ENCODE measurements at places on chromosomes 1 and 21.

- no peak for DNase-seq
These were observed 106.2 kb downstream of the PLPPR4 start for GRCh38 chr1:99370476-99370875.

- DNase-seq: no peak
These were observed 143.6 kb upstream of the CD34 start for GRCh38 chr1:208054485-208054884.

- DNase-seq: no peak
These were observed 113.9 kb upstream of the COL6A1 start for GRCh38 chr21:45867671-45868081.

GRCh38 chr1:153934746-153935145 is 11.8 kb downstream of the DENND4B start:
- no peak for DNase-seq

DNA sequence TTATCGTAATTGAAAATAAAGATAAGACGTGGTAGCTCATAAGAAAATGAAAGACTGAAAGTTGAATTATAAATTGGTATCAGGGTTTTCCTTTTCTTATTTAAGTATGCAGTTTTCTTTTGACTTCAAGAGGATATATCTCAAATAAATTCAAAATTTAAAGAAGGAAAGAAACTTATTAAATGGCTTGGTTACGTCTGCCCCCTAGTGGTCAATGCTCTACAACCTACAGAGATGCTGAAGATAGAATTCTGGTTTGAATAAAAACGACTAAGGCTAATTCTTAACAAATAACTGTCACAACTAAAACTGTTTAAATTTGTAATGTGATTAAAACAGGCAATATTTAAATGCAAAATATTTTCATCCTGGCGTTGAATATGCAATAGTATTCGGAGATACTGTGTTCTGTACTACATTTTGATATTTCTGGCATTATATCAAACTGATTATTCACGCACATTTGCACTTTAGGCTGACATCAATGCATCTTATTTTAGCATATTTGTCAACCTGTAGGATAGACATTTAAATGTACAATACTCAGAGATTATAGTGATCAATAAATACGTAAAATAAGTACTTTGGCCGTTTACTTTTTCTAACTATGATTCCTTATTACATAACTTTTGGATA is 26.8 kb downstream of the IFI44 start:
- DNase-seq: peak; percentile 10

GRCh38 chr1:15413563-15414444 is 4.1 kb downstream of the EFHD2 start:
- no peak for DNase-seq

GRCh38 chr1:230744382-230744781 is 2.8 kb upstream of the CAPN9 start:
- no peak for DNase-seq

GRCh38 chr1:103259982-103260381 is 151.7 kb upstream of the COL11A1 start:
- no peak for DNase-seq

GRCh38 chr1:27868556-27868931 is 3.8 kb upstream of the THEMIS2 start:
- no peak for DNase-seq

GRCh38 chr1:35524106-35524505 is 33.1 kb downstream of the KIAA0319L start:
- no peak for DNase-seq

- no peak for DNase-seq
These were observed 608.5 kb upstream of the USP24 start for GRCh38 chr1:55823541-55824250.

- DNase-seq: no peak
These were observed 1609.6 kb upstream of the B3GALT2 start for GRCh38 chr1:194795917-194796593.

DNA sequence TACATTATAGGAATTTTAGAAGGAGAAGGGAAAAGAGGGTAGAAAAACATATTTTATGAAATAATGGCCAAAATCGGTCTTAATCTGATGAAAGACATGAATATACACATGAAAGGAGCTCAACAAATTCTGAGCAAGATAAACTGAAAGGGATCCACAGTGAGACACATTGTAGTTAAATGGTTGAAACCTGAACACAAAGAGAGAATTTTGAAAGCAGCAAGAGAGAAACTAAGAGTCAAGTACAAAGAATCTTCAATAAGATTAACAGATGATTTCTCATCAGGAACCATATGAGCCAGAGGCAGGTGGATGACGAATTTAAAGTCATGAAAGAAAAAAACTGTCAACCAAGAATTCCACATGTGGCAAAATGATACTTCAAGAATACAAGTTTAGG is 15.8 kb upstream of the MTR start:
- no peak for DNase-seq

GRCh38 chr1:230509281-230509977 is 83.3 kb upstream of the PGBD5 start:
- no peak for DNase-seq

DNA sequence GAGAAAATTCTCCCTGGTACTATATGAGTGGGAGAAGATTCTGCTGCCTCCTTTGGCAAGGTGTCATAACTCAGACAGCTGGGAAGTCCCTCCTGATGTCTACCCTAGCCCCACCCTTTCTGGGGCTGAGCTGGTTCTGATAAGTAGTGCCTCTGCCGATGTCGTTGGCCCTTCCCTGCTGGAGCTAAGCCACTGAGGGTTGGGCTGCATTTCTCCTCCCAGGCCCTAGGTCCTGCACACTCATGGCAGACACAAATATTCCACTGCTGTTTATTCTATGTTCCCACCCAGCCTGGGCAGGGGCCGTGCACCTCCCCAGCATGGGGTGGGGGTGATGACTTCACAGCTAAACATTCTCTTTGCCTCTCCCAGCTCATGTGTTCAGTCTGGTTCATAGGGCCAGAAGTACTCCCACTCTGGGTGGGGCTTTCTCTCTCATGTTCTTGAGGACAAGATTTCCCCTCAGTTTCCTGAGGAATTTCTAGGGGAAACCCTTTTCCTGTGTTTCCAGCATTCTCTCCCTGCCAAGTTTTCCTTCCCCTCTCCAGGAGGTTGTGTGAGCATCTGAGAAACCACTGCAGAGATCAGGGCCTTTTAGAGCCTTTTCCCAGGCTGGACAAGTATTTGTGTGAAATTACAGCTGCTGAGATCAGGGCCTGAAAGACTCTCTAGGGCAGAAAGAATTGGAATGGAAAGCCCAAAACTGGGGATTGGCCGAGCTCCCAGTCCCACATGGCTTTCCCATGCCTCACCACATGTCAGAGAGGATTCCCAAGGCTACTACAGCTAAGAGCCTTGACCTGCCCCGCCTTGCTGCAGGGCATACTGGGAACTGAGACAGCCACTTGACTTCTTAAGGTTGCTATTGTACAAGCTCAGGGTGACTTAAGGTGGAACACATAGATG is 66.2 kb downstream of the ATP2B4 start:
- no peak for DNase-seq

- no peak for DNase-seq
These were observed 1160.8 kb upstream of the ADGRL2 start for GRCh38 chr1:80639777-80640533.

DNA sequence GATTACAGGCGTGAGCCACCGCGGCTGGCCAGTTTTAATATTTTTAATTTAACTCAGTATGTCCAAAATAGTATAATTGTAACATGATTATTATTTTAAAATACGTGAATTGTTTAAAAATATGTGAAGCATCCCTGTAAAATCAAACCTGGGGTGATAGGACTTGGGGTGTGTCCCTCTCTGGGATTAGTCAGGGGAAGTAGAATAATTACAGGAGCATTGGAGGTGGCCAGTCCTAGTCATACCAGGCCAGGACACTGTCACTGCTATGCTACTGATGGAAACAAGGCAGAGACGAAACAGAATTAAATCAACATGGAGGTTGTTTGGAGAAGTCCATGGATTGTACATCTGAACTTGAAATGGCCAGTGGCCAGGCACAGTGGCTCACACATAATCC is 16.8 kb downstream of the SZRD1 start:
- no peak for DNase-seq

GRCh38 chr1:65476327-65476726 is 55.9 kb downstream of the LEPR start:
- no peak for DNase-seq

DNA sequence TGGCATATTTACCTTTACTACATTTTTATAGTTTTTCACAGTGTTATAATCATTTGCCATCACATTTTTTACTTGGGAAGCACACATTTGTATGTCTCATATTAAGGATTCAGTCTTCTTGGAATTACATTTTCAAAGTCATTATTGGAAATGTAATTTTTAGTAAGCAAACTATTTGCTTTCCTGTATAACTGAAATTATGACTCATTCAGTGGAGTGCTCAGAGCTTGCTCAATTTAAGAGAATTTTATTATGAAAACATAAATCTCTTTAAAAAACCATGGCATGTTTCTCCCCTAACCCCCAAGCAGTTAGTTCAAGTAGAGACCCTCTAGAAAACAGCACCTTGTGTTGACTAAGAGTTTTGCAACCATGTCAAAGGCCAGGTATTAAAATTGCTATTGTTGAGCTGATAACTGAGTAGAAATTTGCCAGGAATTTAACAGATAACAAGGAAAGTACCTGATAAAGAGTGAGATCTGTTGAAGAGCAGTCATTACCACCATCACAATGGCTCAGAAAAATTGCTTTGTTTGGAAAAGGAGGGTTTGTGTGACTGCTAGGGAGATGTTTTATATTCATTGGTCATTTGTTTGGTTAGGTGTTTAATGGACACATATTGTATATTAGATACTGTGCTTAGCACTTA is 105.9 kb downstream of the KCNK2 start:
- no peak for DNase-seq

DNA sequence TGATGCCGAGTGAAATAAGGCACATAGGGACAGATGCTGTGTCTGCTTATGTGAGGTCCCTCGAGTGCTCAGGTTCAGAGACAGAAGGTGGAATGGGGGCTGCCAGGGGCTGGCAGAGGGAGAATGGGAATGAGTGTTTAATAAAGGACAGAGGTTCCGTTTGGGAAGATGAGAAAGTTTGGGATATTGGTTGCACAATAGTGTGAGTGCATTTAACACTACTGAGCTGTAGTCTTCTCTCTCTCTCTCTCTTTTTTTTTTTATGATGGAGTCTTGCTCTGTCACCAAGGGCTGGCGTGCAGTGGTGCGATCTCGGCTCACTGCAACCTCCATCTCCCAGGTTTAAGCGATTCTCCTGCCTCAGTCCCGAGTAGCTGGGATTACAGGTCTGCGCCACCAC is 44.9 kb downstream of the TRAPPC10 start:
- no peak for DNase-seq

- no peak for DNase-seq
These were observed 1.1 kb downstream of the CR2 start for GRCh38 chr1:207455183-207455754.

DNA sequence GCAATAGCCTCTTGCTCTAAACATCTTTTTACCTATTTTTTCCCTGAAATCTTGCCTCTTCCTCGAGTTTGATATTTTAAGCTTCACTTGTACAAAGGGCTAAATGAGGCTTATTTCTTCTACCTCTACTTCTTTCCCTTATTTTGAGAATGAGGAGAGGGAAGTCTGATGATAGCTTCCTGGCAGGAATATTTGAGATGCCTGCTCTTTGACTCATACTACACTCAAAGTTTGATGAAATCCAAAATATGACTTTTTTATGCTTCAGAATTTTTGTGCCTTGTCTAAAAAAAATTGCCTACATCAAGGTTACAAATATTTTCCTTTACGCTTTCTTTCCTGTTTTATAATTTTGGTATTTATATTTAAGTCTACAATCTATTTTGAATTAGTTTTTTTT is 624.4 kb upstream of the PLXNA2 start:
- no peak for DNase-seq

- DNase-seq: no peak
These were observed 358.5 kb downstream of the RGS7 start for GRCh38 chr1:240998441-240999015.

GRCh38 chr1:46983166-46983829 is 40.2 kb upstream of the CYP4X1 start:
- no peak for DNase-seq

DNA sequence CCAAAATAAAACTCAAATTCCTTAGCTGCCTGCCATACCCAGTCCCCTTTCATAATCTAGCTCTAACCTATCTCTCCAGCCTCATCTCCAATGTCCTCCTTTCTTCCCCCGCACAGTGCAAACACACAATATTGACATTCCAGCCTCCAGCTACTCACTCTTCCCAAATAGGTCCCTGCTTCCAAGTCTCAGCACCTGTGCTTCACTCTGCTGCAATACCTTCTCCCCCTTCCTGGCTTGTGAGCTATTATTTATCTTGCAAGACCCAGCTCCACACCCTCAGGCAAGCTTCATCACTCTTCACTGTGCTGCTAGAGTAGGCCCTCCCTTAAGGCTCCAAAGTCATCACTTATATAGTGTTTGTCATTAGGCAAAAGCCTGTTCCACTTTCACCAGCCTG is 9.7 kb downstream of the PLPP3 start:
- DNase-seq: peak; percentile 40

DNA sequence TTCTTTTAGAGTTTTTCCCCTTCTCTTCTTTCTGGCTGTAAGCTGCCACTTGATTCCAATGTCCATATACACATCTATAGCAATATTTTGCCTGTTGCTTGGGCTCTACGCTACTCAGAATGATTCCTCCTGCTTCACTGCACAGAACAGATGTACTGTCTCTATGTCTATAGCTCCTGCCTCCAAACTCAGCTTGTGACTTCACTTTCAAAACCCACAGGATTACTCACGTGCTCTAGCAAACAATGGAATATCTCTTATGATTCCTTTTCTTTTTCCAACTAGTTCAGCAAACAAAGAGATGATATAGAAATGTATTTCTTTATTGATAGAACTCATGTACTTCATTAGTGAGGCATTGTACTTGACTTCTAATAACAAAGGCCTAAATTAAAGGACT is 80.5 kb upstream of the SOX13 start:
- no peak for DNase-seq

GRCh38 chr1:65497256-65497830 is 76.9 kb downstream of the LEPR start:
- DNase-seq: no peak

- no peak for DNase-seq
These were observed 153.9 kb downstream of the FMN2 start for GRCh38 chr1:240245629-240246020.

GRCh38 chr1:150537732-150538684 is 11.2 kb upstream of the ADAMTSL4 start:
- DNase-seq: no peak

GRCh38 chr1:245232931-245233330 is 78.1 kb downstream of the KIF26B start:
- DNase-seq: no peak

- no peak for DNase-seq
These were observed 134.0 kb downstream of the KIF26B start for GRCh38 chr1:245288796-245289195.

GRCh38 chr1:47334765-47335435 is 1.3 kb downstream of the CMPK1 start:
- no peak for DNase-seq

DNA sequence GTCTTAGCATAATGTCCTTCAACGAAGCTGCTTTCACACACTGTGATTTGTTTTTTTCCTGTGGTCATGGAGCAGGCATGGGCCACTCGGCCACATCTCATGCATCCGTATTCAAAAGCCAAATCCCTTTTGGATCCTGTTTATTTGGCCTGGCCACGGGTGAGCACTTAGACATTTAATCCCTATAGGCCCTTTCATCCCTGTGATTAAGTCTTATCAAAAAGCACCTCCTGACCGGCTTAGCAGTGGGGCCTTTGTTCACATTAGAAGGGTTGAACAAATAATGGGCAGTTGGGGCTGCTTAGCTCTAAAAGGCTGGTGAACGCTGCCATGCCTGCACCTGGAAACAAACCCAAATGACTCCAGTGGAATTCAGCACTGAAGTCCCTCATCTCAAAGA is 2.0 kb downstream of the KCNE2 start:
- no peak for DNase-seq

Data from NCI-H510A (cell line).